Posterior vena cava (tissue), 2 donors: ENCODE measurements at places on chromosomes 1 and 21. TPM values are rescaled to one million over a fixed set of nuclear protein-coding genes. Genes with fewer than 3 reads are reported as not detected.

GRCh38 chr21:32131960-32132359, 146.9 kb downstream of the MIS18A start:
- no peak for DNase-seq

- DNase-seq: no peak
These were observed 50.6 kb upstream of the BACH1 start for GRCh38 chr21:29248124-29248523.

Gene SELP
- total RNA-seq: 14.2 TPM

Gene SIK1
- total RNA-seq: 34.9 TPM

DNA sequence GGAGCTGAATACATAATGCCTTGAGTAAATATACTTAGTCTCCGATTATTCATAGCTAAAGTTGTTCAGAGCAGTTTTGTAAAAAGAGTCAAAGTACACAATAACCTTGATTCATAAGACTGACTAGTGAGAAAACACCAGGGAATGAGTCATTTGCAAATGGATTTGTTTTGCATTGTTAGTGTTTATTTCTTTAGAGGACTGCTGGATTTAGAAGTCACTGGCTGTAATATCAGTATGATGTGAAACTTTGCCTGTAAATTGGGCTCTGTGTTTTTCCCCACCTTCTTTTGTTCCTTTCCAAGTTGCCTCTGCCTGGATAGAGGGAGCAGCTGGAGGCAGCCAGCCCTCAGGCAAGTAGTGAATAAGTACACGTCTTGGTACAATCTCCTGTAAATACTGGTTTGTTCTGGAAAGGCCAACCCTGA, 474.7 kb downstream of the NUF2 start:
- no peak for DNase-seq

DNA sequence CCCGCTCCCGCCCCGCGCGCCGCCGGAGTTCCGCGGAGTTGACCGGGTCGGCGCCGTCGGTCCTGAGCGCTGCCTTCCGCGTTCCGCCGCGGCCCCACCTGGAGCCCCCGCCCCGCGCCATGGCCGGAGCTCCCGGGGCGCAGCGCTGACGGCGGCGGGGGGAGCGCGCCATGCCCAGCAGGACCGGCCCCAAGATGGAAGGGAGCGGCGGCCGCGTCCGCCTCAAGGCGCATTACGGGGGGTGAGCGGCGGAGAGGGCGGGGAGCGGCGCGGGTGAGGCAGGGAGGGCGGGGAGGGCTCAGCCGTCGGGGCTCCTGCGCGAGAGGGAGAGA, 216 bp downstream of the PRKCZ start:
- DNase-seq: no peak

Gene SPRR2B
- not detected for total RNA-seq

Gene PLA2G2F
- total RNA-seq: not detected

GRCh38 chr21:44896561-44897286, 23.2 kb upstream of the PTTG1IP start:
- no peak for DNase-seq

Gene EBNA1BP2
- total RNA-seq: 27.3 TPM

DNA sequence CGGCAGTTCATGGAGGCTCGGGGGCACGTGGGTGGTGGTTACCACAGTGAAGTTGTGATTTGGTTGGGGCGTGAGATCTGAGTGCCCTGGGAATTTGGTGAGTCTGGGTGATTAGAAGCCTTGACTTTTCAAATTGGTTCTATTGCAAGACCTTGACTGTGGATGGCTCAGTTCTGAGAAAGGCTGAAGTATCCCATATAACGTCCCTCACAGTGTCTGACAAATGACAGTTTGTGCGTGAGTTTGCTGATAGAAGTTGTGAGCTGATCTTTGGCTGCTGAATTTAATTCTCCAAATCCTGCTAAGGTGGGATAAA, 549 bp downstream of the MSH4 start:
- no peak for DNase-seq

Gene SLC44A5
- 0.52 TPM for total RNA-seq

Gene CLDN17
- total RNA-seq: not detected

DNA sequence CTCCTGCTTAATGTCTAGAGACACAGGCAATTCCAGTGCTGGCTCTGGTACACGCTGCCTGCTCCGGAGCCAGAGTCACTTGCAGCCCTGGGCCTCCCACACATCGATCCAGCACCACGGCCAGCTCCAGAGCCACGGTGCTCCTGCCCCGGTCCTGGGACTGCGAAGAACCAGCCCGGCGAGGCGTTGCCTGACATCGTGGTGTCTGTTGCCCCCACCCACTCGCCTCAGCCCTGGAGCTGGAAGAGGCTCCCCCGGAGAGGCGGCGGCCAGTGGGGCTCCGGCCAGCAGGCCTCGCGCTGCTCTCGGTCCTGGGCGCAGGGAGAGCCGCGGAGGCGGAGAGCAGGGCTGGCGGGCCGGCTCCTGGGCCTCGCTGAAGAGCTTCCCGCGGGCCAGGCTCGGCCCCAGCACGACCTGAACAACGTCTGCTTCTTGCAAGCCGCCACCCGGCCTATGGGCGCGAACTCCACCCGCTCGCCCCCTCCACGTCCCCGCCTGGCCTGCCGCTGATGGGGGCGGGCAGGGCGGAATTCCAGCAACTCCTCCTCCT, 364.8 kb downstream of the CEP170 start:
- DNase-seq: peak; percentile 78

Gene TCEA3
- total RNA-seq: 23.0 TPM

DNA sequence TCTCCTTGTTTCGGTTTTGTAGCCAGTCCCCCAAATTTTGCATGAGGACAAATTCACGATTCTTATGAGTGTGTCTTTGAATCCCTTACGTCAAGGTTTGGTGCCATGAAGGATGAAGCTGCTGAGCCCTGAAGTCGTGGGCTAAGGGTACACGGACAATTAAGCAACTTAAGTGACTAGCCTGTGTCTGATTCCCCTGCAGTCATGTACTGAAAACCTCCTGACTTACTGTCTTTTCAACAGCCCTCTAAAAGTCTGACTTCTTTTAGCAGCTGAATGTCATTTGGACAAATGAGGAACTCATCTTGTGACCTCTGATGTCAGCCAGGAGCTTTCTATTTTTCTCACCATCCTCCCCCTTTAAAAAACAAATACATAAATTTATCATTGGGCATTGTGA, 27.1 kb upstream of the C1orf105 start:
- no peak for DNase-seq

Gene LAMC2
- total RNA-seq: 2.9 TPM

Gene FAM163A
- 0.10 TPM for total RNA-seq

DNA sequence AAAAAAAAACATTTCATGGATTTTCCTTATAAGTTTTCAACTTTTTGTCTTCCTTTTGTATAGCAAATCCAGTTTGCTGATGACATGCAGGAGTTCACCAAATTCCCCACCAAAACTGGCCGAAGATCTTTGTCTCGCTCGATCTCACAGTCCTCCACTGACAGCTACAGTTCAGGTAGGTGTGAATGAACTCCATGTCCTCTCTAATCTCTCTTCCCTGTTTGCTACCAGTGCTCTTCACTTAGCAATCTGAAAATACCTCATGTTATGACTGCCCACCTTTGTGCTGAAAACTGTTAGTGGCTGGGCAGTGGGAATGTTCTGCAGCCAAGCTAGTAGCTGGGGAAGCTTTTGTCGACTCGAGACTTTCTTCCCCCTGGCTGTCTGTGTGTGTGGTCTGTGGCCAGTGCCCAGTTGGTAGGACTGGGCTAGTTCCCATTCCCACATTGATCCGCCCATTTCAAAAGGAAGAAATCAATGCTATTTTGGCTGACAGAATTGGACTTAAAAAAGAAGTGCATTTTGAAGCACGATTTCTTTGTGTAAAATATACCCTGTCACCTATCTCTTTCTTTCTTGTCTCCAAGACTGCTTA, 24.5 kb downstream of the AHCYL1 start:
- no peak for DNase-seq

GRCh38 chr1:180926164-180926981, 13.7 kb downstream of the KIAA1614 start:
- no peak for DNase-seq

DNA sequence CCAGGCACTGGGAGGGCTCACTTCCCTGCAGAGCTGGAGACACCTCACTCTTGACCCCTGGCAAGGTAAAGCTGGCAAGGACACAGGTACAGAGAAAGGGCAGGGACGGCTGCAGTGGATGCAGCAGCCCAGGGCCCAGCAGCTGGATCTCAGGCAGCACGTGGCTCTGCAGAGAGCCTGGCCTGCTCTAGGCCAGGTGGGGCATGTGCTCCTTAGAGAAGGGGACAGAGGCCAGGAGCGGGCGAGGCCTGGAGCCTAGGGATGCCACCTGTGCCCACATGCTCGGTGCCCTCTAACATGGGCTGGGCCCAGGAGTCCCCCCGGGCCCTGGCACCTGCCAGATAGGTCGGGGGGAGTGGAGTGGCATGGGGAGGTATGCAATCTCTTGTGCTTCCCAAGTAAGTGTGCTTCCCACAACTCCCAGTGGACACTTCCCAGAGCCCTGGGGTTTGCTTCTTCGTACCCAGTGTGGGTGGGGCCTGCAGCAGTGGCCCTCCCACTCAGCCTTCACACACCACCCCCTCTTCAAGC, 30.0 kb downstream of the WNT3A start:
- DNase-seq: peak; percentile 46

DNA sequence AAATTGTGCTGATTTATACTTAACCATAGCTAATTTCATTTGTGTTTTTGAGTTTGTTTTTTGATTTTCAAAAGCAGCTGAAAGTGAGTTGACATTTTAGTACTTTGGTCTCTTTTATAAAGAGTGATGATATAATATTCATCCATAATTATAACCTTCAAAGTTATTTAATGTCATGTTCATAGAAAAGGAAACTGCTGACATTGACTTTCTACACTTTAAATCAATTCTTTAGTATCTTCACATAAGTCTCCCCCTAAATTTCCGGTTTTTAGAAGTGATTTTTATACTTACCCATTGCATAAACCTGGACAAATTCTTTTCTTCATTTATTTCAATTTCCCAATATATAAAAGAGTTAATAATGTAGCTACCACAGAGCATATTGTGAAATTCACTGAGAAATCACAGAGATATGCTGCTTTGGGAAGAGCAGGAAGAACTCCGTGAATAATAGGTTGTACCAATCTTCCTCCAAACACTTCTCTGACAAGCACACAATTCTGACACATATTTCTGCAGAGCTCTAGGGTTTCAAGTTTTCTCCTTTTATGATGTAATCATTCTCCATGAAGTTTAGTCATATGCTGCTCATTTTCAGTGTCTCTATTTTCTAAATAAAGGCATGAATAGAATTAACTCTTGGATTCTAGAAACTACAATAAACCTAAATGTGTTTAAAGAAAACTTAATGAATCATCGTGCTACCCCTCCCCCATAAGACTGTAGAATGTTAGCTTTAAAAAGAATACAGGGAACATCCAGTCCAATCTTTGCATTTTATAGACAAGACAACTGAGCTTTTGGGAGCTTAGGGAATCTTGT, 25.6 kb upstream of the CDC42BPA start:
- no peak for DNase-seq

- DNase-seq: no peak
These were observed 231.0 kb upstream of the KAZN start for GRCh38 chr1:14367451-14367850.

Gene RRP1
- 14.3 TPM for total RNA-seq

DNA sequence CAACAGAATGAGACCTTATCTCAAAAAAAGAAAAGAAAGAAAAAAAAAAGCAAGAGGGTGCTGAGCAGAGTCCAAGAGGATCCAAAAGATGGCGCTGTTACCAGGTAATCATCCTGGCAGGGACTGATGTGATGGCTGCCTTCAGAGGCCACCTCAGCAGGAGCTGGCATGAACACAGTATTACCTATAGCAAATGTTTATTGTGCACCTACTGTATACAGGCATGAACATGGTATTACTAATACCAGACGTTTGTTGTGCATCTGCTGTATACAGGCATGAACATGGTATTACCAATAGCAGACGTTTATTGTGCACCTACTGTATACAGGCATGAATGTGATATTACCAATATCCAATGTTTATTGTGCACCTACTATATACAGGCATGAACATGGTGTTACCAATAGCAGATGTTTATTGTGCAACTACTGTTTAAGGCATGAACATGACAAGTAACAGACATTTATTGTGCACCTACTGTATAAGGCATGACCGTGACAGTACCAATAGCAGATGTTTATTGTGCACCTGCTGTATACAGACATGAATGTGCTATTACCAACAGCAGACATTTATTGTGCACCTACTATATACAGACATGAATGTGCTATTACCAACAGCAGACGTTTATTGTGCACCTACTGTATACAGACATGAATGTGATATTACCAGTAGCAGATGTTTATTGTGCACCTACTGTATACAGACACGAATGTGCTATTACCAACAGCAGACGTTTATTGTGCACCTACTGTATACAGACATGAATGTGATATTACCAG, 115.1 kb upstream of the TMEM51 start:
- no peak for DNase-seq

Gene SYT6
- total RNA-seq: not detected

GRCh38 chr1:221717485-221717853, 24.4 kb downstream of the DUSP10 start:
- DNase-seq: no peak

GRCh38 chr1:81949421-81949820, 148.7 kb downstream of the ADGRL2 start:
- no peak for DNase-seq

Gene SOX13
- total RNA-seq: 47.0 TPM

- DNase-seq: no peak
These were observed 121.8 kb downstream of the OSBPL9 start for GRCh38 chr1:51738681-51739080.

- no peak for DNase-seq
These were observed 215.1 kb downstream of the NCAM2 start for GRCh38 chr21:21213297-21213696.

Gene OR2G6
- total RNA-seq: not detected

DNA sequence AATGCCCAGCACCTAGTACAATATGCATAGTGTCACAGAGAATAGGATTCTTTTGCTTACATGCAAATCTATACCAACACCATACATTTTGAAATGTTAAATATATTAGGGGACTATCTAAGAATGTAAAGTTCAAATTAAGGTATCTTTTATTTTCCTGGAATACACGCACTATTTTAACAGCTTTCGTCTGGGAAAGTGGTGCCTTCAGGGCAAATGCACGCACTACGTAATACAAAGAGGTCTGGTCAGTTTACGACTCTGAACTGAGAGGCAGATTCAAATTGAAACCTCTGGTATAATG, 931 bp downstream of the FUBP1 start:
- no peak for DNase-seq

Gene NTRK1
- 3.5 TPM for total RNA-seq

DNA sequence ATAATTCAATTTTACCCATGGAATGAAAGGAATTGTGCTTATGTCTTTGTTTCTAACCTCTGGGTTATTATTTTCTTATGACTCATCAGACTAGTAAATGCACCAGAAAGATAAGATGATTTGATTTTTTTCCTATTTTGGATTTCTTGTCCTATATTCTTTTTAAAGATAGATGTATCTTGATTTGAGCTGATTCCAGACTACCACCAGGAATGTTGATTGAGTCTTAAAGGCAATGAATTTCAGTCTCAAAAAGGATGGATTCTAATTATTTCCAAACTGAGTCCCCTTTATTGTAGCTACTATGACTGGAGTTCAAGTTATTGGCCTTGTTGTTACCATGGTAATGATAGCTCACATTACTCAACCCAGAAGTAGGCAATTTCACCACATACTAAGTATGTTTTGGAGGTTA, 95.8 kb upstream of the RGS4 start:
- no peak for DNase-seq

- no peak for DNase-seq
These were observed 8.8 kb downstream of the FMN2 start for GRCh38 chr1:240100371-240100934.

Gene SDC3
- 47.1 TPM for total RNA-seq
